Amniotic stem cell (primary cell): ENCODE measurements at places on chromosomes 4 and X.

GRCh38 chr4:7167706-7168105, 24.6 kb upstream of the SORCS2 start:
- DNase-seq, result no peak

DNA sequence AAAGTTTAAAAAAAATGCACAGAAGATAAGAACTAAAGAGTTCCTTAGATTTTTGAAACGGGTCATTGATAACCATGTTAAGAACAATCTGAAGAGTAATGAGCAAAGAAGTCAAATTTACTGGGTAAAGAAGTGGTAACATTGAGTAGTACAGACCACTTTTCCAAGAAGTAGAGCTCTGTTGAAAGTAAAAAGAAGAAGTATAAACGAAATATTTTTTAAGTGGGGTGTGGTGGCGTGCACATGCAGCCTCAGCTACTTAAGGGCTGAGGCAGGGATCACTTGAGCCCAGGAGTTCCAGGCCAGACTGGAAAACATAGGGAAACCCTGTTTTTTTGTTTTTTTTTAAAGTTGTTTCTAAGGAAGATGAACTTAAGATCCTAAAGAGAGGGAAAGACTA, 68.5 kb downstream of the UBA6 start:
- DNase-seq, result no peak

GRCh38 chr4:94595880-94596483, 144.2 kb downstream of the PDLIM5 start:
- peak; percentile 11 for DNase-seq

DNA sequence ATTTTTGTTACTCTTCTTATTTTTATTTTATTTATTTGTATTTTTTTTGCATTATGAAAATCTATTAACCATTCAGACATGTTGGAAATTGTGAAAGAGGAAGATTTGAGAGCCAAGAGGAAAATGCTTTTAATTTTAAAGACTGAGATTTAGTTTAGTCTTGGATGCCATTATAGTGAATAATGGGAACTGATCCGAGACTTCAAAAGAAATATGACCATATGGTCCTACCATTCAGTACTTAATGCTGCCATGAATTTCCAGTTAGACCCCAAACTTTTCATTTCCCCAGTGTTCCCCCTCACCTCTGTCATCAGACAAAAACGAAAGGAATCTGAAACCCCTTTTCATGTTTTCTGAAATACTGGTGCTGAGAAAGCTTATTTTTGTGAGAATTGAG, 95.5 kb downstream of the TENM3 start:
- DNase-seq, result no peak

DNA sequence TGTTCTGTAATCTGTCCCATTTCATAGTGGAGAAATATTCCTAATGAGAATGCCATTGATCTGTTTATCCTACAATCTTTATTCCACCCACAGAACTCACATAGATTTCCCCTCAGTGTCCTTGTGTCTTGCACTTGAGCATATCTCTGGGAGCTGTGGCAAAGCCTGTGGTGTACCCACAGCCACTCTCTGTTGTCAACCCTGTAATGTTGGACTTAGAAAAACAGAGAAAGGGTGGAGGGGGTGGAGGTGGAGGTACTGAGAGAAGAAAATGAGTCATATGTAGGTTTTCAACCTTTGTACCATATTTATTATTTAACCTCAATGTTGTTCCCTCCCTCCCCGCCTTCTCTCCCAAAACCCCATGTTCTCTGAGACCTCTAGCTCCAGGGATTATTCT, 46.9 kb upstream of the TLL1 start:
- DNase-seq, result no peak

GRCh38 chrX:41334363-41335197, 618 bp downstream of the DDX3X start:
- peak; percentile 57 for DNase-seq

- DNase-seq, result no peak
Measured at GRCh38 chrX:131646106-131646505, 102.2 kb downstream of the OR13H1 start.

GRCh38 chrX:154967603-154968002, 54.9 kb downstream of the F8 start:
- no peak for DNase-seq

DNA sequence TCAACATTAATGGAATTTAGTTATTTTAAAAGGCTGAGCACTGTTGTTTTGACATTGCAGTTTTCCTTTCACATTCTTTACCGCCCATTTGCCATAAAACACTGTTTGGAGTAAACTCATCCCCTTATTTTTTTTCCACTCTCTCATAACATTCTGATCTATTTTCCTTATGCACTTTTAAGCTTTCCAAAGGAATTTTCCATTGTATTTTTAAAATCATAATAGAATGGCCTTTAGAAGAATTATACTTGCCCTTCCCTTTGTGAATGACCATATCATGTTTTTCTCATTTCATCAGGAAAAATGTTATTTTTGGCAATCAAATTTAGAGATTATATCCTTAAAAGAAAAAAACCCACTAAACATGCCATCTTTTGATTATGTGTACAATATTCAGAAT, 1074.2 kb downstream of the STIM2 start:
- DNase-seq, result no peak

GRCh38 chr4:2341261-2341841, 77.1 kb downstream of the ZFYVE28 start:
- DNase-seq, result no peak

- DNase-seq, result no peak
Measured at GRCh38 chr4:8035371-8035780, 95.7 kb upstream of the AFAP1 start.

GRCh38 chrX:127552571-127552970, 499.6 kb downstream of the ACTRT1 start:
- DNase-seq, result no peak

DNA sequence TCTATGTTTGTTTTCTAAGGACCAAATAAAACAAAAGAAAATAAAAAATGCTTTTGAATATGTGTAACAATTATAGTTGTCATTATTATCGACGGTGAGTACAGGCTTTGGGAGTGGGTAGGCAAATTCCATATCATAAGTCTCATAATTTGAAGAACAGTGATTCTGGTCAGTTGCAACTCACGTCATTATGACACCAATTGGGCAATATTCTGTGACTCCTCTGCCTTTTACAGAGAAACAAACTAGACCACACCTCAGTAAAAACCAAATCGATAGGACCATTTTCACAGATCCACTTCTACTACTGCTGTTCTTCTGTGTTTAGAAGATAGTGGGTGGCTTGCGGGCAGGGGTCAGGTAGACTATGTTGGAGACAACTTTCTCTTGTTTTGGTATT, 250.1 kb downstream of the C4orf33 start:
- no peak for DNase-seq

DNA sequence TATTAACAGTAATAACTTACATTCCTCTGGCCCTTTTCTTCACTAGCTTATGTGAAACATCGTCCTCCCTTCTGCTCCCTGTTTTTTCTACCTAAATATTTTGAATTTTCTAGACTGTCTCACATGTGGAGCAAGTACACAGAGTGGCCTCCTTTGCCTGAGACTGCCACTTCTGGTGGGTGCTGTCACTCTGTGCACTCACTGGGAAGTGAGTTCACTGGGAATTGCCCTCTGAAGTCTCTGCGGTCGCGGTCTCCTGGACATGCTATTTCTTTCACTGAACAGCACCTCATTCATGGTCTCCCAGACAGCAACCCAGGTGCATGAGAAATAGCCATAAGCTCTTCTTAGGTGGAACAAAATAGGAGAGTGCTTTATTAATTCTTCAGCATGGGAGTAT, 1179.7 kb upstream of the ADGRL3 start:
- no peak for DNase-seq
